T-helper 2 cell treated with Interferon-gamma antibody and Interleukin-4, amounts not matched to agents 5 μg/mL and 100 μg/mL, for 36 hours (primary cell): ENCODE measurements at places on chromosomes 16 and 17.

- no peak for DNase-seq
These were observed 16.4 kb downstream of the CDR2 start for GRCh38 chr16:22358000-22358399.

DNA sequence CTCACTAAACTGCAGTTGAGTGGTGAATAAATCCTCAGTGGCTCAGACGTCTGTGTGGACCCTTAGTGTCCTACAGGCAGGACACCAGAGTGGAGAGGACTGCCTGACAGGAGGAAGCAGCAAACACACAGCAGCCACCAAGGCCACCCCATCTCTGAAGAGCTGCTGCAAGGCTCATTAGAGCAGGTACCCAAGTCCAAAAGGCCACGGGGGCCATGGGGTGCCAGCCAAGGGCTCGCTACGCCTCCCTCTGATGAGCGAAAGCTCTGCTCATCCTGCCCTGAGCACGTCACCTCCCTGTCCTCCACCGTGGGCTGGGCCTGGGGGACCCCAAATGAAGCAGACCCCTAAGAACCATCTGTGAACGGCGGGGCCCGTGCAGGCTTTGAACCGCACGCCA lies 70.1 kb upstream of the DOC2B start:
- no peak for DNase-seq

DNA sequence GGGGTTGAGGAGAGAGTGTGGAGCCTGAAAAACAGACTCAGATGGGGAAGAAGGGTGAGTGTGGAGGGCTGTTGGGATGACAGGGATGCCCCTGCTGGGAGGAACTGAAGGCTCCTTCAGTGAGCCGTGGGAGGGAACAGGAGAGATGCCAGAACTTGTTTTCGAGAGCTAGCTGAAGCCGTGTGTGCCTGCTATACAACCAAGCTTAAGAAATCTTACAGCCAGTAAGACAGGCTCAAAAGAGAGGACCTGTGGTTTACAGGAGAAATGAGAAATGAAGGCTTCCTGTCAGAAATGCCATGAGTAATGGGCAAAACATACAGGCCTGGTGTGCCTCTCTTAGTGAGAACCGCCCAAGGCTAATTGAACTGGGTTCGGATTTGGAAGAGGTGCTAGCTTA lies 99.6 kb downstream of the SPACA3 start:
- DNase-seq, result no peak

GRCh38 chr17:81794509-81794908 lies 9.4 kb upstream of the GCGR start:
- DNase-seq, result no peak

- DNase-seq, result no peak
These were observed 143.8 kb upstream of the PLCG2 start for GRCh38 chr16:81635063-81635937.

GRCh38 chr16:29816694-29817441 lies 916 bp downstream of the PAGR1 start:
- peak; percentile 78 for DNase-seq
